Pons (tissue), 1 donor: ENCODE measurements at places on chromosomes 13 and 19.
A peak's percentile ranks its signal among the peaks of the same experiment; 100 is the strongest.

- DNase-seq, result no peak
These were observed 57.7 kb downstream of the ATP8A2 start for GRCh38 chr13:25429466-25429865.

- DNase-seq, result no peak
These were observed 401.2 kb downstream of the IRS2 start for GRCh38 chr13:109385242-109385560.

- no peak for DNase-seq
These were observed 193.1 kb downstream of the VWA8 start for GRCh38 chr13:41767801-41768200.

DNA sequence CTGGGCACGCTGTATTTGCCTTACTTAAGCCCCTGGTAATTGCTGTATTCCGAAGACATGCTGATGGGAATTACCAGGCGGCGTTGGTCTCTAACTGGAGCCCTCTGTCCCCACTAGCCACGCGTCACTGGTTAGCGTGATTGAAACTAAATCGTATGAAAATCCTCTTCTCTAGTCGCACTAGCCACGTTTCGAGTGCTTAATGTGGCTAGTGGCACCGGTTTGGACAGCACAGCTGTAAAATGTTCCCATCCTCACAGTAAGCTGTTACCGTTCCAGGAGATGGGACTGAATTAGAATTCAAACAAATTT is 676 bp downstream of the BRCA2 start:
- DNase-seq, result no peak

- DNase-seq, result no peak
These were observed 199.1 kb downstream of the DCT start for GRCh38 chr13:94280349-94280748.

- DNase-seq, result no peak
These were observed 252.7 kb downstream of the TEX29 start for GRCh38 chr13:111572956-111573761.

GRCh38 chr13:47017476-47017875 is 120.6 kb upstream of the HTR2A start:
- DNase-seq, result no peak

- no peak for DNase-seq
These were observed 13.9 kb upstream of the SIAH3 start for GRCh38 chr13:45865414-45865813.

DNA sequence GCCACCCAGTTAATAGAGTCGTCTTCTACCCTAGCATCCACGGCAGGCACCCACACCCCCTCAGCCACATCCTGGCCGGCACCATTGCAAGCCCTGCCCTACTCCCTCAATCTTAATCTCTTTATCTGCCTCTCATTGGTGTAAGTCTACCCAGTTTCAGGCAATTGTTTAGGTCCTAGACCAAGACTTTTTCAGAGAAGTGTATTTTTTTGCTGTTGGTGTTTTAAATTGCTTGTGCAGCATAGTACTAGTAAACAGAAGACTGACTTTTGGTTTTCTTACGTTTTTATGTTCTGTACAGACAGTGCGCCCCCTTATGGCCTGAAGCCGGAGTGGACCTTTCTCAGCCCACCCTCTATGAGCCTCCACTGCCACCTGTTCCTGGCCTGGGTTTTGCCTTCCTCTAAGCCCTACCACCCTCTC is 2.3 kb upstream of the LCP1 start:
- DNase-seq, result no peak

DNA sequence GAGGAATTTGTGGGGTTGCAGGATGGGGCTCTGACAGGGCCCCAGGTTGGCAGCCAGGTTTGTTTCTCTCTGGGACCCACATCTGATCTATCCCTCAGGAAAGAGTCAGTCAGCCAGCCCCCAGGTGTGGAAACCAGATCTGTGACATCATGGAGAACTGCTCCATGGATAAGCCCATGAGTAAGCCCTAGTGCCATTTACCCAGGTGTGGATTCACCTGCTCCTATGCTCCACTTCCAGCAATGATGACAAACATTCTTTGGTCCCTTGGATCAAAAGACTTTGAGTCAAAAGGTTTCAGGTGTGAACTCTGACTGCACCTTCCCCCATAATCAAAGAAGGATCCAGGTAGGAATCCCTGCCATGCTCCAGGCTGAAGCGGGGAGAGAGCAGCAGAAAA is 26.9 kb upstream of the IGFL4 start:
- no peak for DNase-seq

DNA sequence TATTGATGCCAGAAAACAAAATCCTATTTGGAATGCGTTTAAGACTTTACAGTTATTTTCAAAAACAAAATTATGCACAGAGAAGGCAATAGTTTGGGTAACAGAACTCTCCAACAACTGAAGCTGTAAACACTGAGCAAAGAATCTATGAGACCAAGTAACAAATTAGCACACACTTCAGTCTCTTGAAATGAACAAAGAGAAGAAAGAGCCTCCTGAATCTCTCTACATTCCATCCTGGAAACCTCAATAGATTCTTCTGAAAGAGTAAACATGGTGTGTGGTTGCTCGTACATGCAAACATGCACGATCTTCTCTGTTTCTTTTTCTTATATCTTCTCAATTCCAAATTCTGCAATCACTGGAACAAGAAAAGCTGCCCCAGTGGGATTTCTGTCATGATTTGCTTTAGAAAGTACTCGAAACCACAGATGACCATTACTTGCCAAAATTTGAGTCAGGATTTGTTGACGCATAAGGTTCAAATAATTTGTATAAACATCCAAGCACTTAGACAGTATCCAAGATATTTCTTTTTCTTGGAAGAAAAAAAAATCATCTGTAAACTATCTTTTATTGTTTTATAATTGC is 137.9 kb upstream of the DACH1 start:
- no peak for DNase-seq

DNA sequence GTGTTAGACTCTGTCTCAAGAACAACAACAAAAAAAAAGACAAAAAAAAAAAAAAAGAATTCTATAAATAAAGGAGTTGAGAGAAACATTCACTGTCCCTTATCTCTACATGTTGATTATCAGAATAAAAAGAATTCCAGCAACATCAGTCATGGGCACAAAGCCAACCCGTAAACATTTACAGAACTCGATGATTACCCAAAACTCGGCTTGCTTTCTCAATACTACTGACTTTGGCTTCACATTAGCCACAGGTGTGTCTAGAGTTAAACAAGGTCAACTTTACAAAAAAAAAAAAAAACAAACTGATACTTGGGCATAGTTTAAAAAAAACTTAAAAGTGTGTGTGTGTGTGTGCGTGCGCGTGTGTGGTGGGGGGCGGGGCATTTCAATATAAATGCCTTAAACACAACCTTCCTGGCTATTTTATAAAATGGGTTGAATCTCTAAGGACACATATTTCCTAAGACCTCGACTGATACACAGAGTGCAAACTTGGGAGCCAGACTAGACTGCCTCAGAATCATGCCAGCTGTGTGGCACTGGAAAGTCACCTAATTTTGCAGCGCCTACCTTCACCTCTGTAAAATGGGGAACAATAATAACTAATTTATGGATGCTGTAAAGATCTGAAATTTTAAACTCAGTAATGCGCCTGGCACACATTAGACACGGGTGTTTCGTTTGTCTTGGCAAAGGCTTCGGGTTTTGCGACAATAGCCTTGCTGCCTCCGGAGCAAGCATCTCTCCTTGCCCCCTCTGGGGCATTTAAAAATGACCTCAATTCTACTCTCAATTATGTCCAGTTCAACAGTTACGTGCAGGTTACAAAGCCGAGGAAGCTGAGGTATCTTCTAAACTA is 922 bp downstream of the EBPL start:
- DNase-seq, result peak; percentile 26
